ENCODE measurements at places on chromosomes 5 and 9.

- no peak for DNase-seq
Observed at GRCh38 chr9:14318361-14318760, 4.4 kb upstream of the NFIB start.

DNA sequence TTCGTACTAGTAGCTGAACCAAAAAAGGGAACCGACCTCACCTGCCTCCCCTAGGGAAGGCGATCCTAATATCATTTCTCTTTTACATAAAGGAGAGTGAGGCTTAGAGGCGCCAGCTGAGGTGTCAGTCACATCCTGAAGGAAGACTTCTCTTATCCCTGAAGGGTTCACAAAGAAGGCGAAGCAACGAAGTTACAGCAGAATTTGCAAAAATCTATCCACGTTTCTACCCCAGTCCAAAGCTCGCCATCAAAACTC is 598 bp upstream of the KIAA1191 start:
- no peak for DNase-seq

DNA sequence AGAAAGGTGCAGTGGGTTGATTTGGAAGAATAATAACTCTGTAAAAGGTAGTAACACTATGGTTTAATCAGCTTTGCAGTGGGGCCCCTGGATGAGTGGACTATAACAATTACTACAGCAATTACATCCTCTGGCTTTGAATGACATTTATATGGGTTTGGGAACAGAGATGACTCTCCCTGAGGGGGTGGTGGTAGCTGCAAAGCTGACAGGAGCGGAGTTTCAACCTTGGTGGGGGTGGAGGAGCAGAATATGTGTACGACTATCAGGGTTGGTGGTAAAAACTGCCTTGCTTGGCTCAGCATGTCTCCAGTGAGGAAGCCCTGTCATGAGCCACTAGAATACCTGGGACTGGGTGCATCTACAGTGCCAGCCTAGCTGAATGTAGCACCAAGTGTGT is 28.3 kb upstream of the NR3C1 start:
- DNase-seq = no peak

DNA sequence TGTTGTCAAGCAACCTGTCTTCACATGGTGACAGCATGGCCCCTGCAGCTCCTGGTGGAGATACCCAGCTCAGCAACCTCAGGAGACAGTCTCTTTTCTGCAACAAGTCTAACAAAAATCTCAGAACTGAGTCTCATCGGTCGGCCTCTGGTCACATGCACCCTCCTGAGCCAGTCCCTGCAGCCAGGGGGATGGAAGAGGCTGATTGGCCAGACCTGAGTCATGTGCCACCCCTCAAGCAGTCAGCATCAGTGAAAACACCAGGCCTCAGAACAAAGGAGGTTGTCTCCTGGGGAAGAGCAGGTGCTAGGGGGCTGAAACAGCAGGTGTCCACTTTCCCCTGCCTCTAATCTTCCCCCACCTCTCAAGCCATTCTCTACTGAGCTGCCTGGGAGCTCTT is 54.4 kb downstream of the SMIM23 start:
- no peak for DNase-seq

GRCh38 chr5:73311291-73312110 is 137.1 kb downstream of the FOXD1 start:
- no peak for DNase-seq

GRCh38 chr9:76316069-76316468 is 78.2 kb downstream of the RFK start:
- no peak for DNase-seq

GRCh38 chr9:103899866-103900265 is 194.2 kb upstream of the SMC2 start:
- DNase-seq = no peak

GRCh38 chr9:22446950-22447617 is 460 bp downstream of the DMRTA1 start:
- DNase-seq = no peak

DNA sequence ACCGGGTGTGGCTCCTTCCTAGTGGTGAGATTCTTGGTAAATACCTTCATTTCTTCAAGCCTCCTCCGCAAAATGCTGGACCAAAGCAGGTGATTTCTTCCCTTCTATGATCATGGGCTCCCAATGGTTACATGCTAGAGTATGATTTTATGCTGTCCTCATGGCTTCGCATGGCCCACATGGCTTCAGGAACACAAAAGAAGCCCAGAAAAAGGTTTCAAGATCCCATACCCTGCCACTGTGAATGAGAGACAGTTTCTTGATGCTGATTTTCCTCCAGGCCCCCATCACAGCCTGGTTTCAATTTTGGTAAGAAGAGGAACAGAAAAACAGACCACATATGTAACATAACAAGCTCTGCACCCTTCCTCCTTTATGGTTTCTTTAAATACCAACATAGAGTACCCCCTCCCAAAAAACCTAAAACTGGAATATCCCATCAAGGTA is 2.4 kb upstream of the RXFP3 start:
- no peak for DNase-seq

- no peak for DNase-seq
Observed at GRCh38 chr5:6328173-6328572, 50.2 kb downstream of the MED10 start.

- no peak for DNase-seq
Observed at GRCh38 chr9:6938447-6938846, 180.7 kb downstream of the KDM4C start.

DNA sequence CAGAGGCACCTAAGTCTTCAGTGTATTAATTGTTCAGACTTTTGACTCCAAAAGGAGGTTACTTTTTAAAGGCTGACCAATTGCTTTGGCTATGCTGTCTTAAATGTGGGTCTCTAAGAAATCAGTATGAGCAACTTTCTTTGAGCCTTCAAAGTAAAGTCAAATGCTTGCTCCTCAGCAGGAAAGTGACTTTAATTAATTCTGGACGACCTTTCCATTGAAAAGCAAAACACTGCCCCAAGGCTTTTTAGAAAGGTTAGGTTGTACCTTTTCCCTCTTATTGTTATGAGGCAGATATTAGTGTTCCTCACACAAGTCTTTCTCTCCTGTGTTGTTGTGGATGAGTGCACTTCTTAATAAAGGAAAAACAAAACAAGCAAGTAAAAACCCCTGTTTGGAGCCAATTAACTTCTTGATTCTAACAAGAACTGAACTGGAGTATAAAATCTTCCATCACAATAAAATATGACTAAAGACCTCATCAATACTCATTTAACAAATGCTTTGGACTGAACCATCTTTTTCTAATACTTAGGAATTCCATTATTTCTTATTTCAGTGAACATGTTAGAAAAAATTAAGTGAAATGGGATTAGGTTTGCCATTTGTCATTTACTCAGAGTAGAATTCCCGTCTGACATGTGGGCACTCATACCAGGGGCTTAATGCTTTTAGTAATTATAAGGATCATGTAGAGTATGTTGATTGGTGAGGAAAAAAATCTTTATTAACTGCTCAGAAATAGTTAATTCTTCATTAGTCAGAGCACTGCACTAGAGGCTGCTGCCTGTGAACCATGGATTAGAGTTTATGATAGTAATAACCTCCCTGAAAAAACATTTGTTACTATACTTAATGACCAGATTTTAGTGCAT is 159.1 kb upstream of the ZNF608 start:
- no peak for DNase-seq

DNA sequence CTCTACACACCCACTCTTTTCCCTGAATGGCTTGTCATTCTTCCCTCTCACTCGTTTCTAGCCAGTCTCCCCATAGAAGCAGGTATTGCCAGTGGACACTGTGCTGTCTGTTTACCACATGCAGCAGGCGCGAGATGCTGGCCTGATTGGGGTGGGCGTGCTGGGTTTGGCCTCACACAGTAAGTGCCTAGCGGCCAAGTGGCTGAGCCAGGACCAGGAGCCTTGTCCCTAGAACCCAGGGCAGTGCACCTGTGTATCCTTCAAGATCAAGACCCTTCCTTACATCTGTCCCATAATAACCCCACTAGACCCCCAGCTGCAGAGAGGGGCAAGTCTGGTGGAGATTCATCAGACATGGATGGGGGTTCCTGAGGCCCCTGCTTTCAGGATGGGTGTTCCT is 112.8 kb upstream of the IRX4 start:
- no peak for DNase-seq

DNA sequence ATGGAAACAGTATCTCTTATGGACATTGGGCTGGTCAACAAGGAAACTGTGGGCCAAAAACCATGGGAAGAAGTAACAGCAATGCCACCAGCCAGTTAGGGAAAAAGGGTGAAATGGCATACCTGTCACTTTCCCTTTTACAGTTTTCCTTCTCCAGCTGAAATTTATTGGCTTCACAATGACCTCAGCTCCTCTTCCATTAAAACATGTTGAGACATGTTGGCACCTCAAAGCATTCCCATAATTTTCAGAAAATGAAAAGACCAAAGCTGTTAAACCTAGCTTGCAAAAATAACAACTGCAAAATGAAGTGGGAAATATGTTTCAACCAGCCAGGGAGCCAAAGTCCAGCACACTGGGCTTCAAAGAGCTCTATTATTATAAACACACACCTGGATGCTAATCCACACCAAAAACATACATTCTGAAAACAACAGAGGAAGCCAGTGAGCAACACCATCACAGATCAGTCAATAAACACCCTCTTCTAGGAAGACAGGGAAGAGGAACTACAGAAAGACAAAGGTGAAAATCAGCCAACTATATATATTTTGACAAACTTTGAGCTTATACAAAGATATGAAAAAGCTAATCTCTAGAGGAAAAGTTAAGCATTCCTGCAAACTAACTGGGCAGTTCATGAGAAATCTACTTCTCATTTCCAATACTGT is 78.4 kb upstream of the PTGER4 start:
- no peak for DNase-seq

DNA sequence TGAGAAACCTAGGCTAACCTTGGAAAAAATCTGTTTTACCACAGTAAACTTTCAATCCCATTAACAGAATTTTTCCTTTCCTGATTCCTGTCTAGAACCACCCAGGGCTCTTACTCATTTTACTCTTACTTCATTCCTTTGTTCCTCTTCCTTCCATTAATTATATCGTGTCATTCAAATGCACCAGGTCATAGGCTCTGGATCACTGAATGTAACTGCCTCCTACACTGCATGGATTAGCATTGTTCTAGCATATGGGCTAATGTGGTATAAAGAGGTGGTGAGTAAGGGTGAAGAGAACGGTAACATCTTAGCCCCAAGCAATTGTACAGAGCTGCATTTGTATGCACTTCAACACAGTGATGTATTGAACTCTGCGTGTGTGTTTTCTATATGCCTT is 49.5 kb upstream of the SPINK5 start:
- DNase-seq = no peak

- DNase-seq = no peak
Observed at GRCh38 chr5:142713121-142713706, 27.3 kb upstream of the FGF1 start.

DNA sequence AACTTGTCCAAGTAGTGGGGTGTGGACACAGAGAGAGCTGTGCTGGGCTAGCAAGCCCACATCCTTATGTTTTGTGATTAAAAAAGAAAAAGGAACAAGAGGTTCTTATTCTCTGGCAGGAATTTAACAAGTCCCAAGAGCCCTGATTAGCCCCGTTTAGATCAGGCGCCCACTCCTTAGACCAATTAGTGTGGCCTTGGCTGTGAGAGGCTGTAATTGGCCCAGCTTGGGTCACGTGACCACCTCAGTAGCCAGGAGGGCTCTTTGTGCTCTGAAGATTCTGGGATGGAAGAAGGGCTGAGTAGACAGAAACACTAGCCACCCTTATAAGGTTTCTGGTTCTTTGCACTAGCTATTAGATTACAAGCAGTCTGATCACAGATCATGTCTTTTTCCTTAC is 31.1 kb downstream of the GCNT4 start:
- DNase-seq = no peak

DNA sequence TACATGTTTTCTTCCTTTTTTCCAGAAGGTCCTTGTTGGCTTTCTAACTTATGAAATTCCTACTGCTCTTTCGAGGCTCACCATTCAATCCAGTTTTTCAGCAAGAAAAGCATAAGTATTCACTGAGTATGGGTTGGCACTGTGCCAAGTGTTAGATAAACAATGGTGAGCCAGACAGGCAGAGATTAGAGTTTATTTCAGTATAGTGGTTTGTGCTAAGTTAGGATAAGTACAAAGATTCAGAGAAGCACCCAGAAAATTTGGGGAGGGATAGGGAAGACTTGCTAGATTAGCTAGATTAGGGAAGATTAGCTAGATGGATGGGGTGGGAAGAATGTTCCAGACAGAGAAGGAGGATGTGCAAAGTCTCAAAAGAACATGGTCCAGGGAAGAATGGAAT is 122.9 kb downstream of the OXCT1 start:
- no peak for DNase-seq

GRCh38 chr9:86009133-86009532 is 68.2 kb downstream of the NAA35 start:
- DNase-seq = no peak

- DNase-seq = no peak
Observed at GRCh38 chr5:93452255-93452654, 128.8 kb downstream of the NR2F1-AS1 start.

- DNase-seq = no peak
Observed at GRCh38 chr5:61114441-61114840, 47.8 kb downstream of the SMIM15 start.

- DNase-seq = no peak
Observed at GRCh38 chr9:108709997-108710396, 145.8 kb downstream of the ACTL7B start.

DNA sequence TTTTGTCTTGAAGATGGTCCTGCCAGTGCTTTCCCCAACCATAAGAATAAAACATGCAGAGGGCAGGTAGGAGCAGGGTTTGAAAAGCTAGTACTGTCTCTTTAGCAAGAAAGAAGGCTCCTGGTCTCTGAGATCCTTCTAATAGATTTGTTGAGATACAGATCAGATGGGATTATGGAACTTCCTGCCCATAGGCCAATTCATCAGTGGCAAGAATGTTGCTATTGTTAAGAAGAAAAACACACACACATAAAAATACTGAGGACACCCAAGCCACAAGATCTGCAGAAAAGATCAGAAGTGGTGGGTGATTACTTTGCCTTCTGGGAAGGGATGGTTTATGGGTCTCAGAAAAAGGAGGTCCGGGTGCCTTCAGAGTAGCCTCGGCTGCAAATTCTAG is 59.8 kb downstream of the TNC start:
- DNase-seq = no peak

DNA sequence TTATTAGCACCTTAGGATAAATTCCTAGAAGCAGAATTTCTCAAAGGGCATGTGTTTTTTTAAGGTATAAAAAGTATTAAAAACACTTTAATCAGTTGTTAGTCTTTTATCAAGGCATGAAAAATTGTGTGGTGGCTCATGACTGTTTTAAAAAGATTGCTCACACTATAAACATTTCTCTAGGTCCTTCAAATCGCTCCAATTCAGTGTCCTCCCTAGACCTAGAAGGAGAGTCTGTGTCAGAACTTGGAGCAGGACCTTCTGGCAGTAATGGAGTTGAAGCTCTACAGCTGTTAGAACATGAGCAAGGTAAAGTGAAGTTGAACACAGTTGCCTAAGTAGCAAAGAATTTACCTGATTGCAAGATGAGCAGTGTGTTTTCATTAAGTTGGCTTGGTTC is 62.0 kb downstream of the GAPVD1 start:
- DNase-seq = no peak

GRCh38 chr5:7851240-7851592 is 283 bp upstream of the CFAP90 start:
- DNase-seq = no peak

GRCh38 chr5:2756211-2757152 is 5.0 kb upstream of the IRX2 start:
- no peak for DNase-seq
